ENCODE measurements at places on chromosomes 1 and 21.

- DNase-seq = peak; percentile 25
Observed at GRCh38 chr1:35807614-35808449, at the start of gene AGO4. AGO4 (plus strand) TSS chr1:35808016; CDS start chr1:35808417, 401 bp downstream.

- no peak for DNase-seq
Observed at GRCh38 chr1:31878058-31878457, 60.1 kb downstream of the PTP4A2 start.

- no peak for DNase-seq
Observed at GRCh38 chr1:98280049-98280448, 359.2 kb upstream of the DPYD start.

DNA sequence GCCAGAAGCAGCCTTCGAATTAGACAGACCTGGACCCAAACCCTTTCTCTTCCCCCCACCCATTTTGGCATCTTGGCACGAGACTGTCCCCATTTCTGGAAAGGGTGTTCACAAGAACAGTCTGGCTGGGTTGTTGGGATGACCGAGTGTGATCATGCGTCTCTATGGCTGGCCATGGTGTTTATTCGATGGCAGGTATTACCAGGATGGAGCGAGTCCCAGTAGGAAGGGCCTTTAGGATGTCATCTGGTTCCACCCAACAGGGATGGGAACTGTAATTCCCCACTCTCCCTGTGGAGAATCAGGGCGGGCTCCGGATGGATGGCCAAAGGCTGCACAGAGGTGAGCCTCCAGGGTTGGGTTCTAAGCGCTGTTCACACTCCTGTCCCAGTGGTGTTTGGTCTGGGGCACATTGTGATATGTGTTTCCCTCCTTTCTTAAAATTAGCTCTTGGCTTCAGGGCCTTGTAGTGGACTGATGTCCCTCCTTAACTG is 33.4 kb upstream of the ATP5PO start:
- DNase-seq = no peak

- DNase-seq = no peak
Observed at GRCh38 chr1:22057861-22058260, 5.4 kb downstream of the CDC42 start.

DNA sequence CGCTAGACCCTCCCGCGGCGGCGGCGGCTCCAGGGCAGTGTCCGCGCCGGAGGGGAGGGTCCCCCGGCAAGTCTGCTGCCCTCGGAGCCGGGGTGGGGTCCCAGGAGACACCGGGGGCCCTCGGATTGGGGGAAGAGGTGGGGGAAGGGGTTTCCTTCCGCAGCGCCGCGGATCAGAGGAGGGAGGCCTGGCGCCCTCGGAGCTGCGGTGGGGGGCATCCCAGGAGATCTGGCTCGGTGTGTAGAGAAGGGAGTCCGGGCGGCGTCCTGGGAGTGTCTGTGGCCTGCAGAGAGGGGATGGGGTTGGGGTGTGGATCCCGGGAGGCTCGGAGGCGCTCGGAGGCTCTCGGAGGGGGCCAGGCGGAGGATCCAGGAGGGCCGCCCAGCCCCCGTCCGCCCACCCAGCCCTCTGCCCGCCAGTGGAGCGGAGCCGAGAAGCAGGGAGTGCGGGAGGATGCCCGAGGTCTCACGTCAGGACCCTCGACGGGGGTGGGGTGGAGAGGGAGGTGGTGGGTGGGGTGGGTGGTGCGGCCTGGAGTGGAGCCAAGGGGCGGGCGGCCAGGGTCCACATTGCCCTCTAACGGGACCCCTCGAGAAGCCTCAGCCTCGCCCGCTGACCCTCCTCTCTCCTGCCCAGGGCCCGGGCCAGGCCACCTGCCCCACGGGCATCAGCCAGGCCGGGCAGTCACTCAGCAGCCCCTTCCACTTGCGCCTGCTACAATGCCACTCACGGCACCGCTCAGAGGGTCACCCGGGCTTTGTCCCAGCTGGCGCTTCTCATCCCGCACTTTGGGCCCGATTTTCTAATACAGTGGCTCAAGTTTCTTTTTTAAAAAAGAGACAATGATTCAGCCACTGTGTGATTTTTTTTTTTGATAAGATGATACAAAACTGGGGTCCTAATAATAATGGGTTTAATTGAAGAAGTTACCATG is 60.2 kb upstream of the ARHGEF16 start:
- no peak for DNase-seq

GRCh38 chr21:35818597-35818996 is 241.7 kb downstream of the SETD4 start:
- no peak for DNase-seq

- DNase-seq = no peak
Observed at GRCh38 chr1:62295921-62296491, 23.2 kb downstream of the KANK4 start.

DNA sequence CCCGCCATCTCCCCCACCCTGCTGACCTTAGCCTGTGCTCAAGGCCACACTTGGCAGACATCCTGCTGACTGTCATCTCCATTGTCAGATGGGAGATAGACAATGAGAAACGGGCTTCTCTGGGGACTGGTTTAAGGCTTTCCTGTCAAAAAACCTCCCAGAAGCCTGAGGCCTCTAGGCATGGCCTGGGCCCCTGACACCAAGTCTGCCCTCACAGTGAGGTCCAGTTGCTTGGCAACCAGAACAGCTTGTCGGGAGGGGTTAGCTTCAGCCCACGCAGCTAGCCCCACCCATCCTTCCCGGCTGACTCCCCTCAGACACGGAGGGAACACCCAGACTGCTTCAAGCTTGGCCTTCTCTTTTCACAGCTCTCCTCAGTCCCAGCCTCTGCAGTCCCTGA is 11.0 kb downstream of the PLEKHA6 start:
- DNase-seq = no peak

- DNase-seq = no peak
Observed at GRCh38 chr1:48033495-48034045, 36.4 kb upstream of the TRABD2B start.

GRCh38 chr1:177884479-177885021 is 85.3 kb downstream of the SEC16B start:
- DNase-seq = no peak

DNA sequence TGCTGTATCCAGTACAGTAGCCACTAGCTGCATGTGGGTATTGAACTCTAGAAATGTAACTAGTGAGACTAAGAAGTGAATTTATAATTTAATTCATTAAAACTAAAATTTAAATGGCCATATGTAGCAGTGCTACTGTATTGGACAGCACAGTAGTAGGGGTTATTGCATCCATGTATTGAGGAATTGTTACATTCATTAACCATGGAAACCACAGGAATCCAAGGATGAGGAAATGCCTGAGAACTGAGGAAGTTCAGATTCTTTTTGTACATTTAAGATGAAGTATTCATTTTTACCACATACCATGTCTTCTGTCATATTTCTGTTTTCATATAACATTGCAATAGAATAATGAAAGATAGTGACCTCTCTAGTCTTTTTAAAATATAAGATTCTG is 2.6 kb downstream of the MTF2 start:
- no peak for DNase-seq

GRCh38 chr1:5165762-5166161 is 511.4 kb downstream of the AJAP1 start:
- no peak for DNase-seq

- no peak for DNase-seq
Observed at GRCh38 chr1:2228694-2229036, 546 bp downstream of the SKI start.

DNA sequence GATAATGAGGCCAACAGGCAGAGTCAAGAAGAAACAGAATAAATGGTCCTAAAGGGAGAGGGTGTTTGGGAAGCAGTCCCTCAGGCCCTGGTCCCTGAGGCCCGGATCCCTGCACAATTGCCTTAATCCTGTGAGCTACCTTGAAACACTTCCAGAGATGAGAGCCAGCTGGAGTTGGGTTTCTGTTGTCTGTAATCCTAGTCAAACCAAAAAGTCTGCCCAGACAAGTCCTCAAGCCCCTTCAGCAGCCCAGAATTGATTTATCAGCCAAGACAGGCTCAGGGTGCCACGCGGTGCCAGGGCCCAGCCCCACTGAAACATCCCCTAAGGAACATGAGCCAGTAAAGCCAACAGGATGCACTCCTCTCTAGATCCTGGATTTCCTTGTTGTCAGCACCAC is 16.4 kb upstream of the CLSTN1 start:
- no peak for DNase-seq

GRCh38 chr1:22816067-22816775 is 105.6 kb downstream of the EPHB2 start:
- no peak for DNase-seq

DNA sequence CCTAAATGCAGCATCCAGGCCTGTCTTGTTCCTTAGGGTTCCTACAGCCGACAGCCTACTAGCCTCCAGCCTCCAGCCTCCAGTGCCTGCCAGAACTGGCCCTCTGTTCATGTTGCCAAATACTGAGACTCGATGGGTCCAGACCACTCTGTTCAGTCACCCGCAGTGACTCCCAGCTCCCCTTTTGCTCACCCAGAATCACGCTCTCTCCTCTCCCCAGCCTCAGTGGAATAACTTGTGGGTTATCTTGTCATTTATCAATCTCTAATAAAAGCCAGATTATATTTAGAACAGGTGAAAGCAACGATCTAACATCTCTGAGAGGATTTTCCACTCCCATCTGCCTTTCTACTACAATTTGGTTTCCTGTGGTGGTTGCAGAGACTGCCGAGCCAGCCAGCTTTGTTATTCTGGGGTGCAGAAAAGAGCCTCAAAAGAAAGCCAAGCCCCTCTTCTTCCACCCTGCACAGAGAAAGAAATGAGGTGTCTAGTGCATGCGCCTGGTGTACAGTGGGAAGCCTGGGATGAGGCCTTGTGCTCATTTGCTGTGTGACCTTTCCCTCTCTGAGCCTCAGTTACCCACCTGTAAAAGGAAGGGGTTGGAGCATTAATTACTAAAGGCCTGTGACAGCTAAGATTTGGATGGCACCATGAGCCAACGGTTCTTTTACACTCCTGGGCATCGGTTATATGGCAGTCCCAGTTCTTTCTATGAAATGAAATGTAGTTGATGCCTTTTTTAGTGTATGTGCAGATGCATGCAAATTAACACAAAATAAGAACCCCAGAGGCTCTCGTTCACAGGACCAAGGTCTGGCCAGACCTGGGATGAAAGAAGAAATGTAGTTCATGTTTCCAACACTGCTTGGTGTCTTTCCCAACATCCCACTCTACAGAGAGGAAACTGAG is 42.9 kb upstream of the ID3 start:
- DNase-seq = no peak

- no peak for DNase-seq
Observed at GRCh38 chr1:199124351-199124750, 485.5 kb downstream of the PTPRC start.

- DNase-seq = no peak
Observed at GRCh38 chr21:45147473-45148315, 73.3 kb downstream of the ADARB1 start.

DNA sequence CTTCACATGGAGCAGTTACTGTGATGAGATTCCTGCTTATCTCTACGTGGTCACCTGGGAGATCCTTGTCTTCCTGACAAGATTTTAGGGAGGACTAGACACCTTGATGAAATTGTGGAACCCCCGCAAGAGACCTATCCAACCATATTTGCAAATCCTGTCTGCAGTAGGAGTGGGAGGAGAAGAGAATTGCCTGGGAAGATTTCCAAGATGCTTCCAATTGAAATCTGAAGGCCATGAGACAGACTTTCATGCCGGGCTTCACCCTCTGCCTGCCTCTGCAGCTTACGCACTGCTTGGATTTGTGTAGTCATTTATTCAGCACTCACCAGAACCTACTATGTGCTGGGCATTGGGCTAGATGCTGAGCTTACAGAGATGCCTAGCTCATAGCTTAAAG is 106.6 kb downstream of the OMA1 start:
- DNase-seq = no peak

- DNase-seq = no peak
Observed at GRCh38 chr1:173688300-173688699, 18.6 kb upstream of the ANKRD45 start.

DNA sequence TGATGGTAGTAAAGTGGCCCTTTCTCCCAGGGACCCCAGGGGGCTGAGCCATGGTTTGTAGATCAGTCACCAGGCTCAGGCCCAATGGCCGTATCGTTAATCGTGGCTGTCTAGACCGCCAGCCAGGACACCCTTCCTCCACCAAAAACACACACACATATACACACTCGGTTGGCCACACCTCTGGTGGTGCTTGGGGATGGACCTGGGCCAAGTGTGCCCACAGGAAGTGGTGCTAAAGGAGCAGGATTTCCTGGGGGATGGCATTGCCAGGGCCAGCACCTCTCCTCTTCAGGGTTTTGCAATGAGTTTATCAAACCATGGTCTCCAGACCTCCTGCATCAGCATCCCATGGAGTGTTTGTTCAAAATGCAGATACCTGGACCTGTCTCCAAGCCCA is 36.2 kb downstream of the CITED4 start:
- DNase-seq = no peak

GRCh38 chr1:176241385-176242015 is 34.4 kb upstream of the COP1 start:
- DNase-seq = no peak

- no peak for DNase-seq
Observed at GRCh38 chr1:176691251-176692228, 228.6 kb downstream of the PAPPA2 start.

GRCh38 chr1:77539519-77540142 is 142.8 kb downstream of the ZZZ3 start:
- DNase-seq = no peak

DNA sequence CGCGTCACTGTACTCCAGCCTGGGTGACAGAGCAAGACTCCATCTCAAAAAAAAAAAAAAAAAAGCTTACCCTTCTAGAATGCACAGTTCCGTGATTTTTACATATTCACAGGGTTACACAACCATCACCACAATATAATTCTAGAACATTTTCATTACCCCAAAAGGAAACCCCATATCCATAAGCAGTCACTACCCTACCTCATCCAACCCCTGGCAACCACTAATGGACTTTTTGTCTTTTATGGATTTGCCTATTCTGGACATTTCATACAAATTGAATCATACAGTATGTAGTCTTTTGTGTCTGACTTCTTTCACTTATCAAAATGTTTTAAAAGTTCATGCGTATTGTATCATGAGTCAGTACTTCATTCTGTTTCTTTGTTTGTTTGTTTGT is 22.8 kb downstream of the SYF2 start:
- DNase-seq = no peak

GRCh38 chr1:150235294-150235851 is 539 bp downstream of the ANP32E start:
- DNase-seq = peak; percentile 19

DNA sequence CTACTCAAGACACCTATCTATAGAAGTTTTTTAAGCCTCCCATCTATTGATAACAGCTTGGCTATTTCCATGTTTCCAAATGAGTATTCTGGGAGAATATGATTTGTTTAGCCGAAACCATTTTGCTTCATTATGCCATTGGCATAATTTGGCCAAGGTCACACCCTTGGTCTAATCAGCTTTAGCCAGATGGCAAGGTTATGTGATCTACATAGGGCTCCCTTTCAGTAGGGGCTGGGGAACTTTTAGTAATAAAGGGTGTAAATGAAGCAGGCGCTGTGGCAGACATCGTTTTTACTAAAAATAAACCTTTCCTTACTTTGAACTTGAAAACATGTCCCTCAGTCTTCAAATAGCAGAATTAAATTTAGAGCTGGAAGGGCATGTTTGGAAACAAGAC is 3.0 kb upstream of the PDC start:
- DNase-seq = no peak

- DNase-seq = no peak
Observed at GRCh38 chr1:6048179-6048867, 2.6 kb downstream of the KCNAB2 start.

GRCh38 chr21:20997636-20998455 is at the start of gene NCAM2:
NCAM2 (plus strand) TSS chr21:20998409.
- DNase-seq = peak; percentile 50

- no peak for DNase-seq
Observed at GRCh38 chr1:18047122-18047521, 60.5 kb upstream of the IGSF21 start.
